ENCODE measurements at places on chromosomes 4 and X.

- ATAC-seq: no peak
Observed at GRCh38 chr4:137749466-137749865, 217.2 kb upstream of the PCDH18 start.

GRCh38 chrX:55451626-55451989, 319 bp upstream of the MAGEH1 start:
- ATAC-seq: peak; percentile 23

DNA sequence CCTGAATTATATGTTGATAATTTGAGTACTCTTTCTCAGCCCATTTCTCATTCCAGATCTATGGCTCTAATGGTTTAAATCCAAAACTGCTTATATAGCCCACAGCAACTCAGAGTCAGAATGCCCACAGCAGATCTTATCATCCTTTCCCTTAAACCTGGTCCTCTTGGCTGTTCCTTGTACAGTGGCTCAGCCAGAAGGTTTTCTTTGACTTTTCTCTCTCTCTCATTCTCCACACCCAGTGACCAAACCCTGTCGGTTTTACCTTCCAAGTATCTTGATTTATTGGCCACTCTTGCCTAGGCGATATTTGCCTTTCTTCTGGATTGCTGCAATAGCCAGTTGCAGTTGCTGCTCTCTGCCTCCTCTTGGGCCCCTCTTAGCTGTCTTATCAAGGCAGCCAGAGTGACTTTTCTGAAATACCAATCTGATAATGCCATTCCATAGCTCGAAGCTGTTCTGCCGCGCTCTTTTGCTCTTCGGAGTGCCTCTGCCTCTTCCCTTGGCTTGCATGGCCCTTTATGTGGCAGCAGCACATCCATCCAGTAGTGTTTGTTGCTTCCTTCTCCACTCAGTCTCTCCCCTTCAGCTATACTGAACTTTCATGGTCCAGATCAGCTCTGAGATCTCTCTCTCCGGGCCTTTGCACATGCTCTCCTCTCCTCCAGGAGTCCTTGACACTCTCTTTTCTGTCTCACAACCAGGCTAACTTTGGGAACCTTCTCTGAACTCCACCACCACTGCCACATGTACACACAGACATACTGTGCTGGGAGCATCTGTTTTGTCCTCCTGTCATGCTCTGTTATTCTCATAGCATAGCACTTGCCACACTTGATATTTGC, 11.8 kb downstream of the GAB1 start:
- no peak for ATAC-seq

DNA sequence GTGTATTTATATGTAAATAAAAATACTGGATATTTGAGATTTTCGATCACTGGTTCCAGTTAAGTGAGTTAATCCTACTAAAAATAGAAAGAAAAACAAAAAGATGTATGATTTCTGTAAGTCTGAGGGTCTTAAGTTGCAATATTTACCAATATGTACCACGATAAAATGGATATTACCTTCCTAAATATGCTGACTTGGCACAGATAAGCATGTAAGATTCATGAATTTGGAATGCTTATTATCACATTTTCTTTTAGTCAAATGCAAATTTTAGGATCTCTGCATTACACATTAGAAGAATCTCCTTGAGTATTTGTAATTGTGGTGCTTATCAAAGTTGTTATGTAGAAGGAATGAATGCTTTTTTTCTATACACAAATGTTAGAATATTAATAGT, 1018.3 kb upstream of the GRID2 start:
- ATAC-seq: no peak

DNA sequence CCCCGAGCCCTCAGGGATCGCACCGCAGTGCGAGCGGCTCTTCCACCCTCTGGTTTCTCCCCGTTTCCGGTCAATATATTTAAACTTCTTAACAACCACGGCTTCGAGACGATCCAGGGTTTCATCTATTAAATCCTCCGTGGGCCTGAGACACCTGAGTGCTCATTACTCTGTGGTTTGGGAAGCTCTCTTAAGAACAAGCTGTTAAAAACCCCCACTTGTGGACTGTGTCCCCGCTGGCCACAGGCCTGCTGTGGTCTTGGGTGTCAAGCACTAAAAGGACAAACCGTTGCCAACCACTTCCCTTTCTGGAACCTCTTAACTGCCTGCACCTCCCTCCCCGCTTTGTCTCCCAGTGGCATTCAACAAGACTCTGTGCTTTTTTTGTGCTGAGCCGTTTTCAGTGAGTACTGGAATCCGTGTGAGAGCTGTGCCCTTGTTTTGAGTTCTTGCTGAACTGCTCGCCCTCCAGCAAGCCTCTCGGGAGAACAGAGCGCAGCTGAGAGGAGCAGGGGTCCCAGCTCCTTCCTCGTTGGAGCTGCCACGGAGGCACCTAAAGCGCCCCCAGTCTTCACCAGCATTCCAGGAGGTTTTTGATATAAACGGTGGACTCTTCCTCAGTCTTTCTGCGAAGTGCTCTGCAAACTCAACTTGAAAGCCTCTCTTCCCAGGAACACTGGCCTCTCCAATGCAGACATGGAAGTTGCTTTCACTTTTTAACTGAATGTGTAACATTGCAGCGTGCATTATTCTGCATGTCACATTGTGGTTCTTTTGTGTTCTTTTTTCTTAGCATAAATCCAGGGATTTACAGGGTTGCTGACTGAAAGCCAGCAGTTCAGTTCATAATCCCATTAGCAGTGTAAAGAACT, 691 bp upstream of the IGFBP7 start:
- no peak for ATAC-seq

- no peak for ATAC-seq
Observed at GRCh38 chr4:125115476-125115875, 199.3 kb upstream of the FAT4 start.

All from activated CD4-positive, CD25-positive, alpha-beta regulatory T cell treated with anti-CD3 and anti-CD28 coated beads, Interleukin-2, amount 50 U/mL, for 24 hours (primary cell).